Activated naive CD4-positive, alpha-beta T cell treated with anti-CD3 and anti-CD28 coated beads for 36 hours (primary cell): ENCODE measurements at places on chromosomes 1 and 21.

GRCh38 chr1:63230722-63231121, 91.6 kb upstream of the FOXD3 start:
- H3K4me3 ChIP-seq, result no peak overlapping the region
- no peaks in the 10 kb centered on the region for H3K4me1 ChIP-seq
- no peak for DNase-seq
- no peak overlapping the region for H3K27ac ChIP-seq
- H3K27me3 ChIP-seq, result peaks cover 1% of the 10 kb centered on the region
- no peaks in the 10 kb centered on the region for H3K36me3 ChIP-seq

GRCh38 chr1:112363636-112364035, 32.4 kb upstream of the CTTNBP2NL start:
- no peak for DNase-seq
- H3K27ac ChIP-seq, result no peak overlapping the region
- no peaks in the 10 kb centered on the region for H3K36me3 ChIP-seq
- peaks cover 25% of the 10 kb centered on the region for H3K27me3 ChIP-seq

DNA sequence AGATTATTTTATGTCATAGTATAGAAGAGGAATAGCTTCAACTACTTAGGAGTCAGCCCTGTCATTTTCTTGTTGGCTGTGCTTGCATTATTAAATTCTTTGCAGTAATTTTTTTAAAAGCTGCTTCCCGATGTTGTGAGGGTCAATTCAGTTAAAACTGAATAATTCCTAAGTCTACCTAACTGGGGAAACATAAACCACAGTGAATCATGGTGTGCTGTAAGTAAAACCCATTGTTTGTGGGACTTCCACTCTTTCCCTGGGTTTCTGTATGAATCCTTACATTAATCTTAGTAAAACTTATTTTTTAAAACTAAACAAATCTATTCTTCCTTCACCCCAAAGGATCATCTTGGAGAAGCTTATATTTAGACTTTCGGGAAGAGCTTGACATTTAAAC, 4.4 kb downstream of the SUCO start:
- H3K4me1 ChIP-seq, result peaks cover 58% of the 10 kb centered on the region
- H3K4me3 ChIP-seq, result no peak overlapping the region
- no peaks in the 10 kb centered on the region for H3K27me3 ChIP-seq
- no peak for DNase-seq

- no peaks in the 10 kb centered on the region for H3K4me1 ChIP-seq
- H3K36me3 ChIP-seq, result no peaks in the 10 kb centered on the region
- no peak overlapping the region for H3K27ac ChIP-seq
- H3K4me3 ChIP-seq, result no peak overlapping the region
- peaks cover 3% of the 10 kb centered on the region for H3K27me3 ChIP-seq
- DNase-seq, result no peak
These were observed 110.1 kb downstream of the FOXD2 start for GRCh38 chr1:47547753-47548573.

GRCh38 chr1:224170748-224171478, 12.1 kb upstream of the DEGS1 start:
- no peak overlapping the region for H3K4me3 ChIP-seq
- H3K27ac ChIP-seq, result no peak overlapping the region
- peaks cover 36% of the 10 kb centered on the region for H3K4me1 ChIP-seq
- H3K27me3 ChIP-seq, result no peaks in the 10 kb centered on the region
- H3K36me3 ChIP-seq, result peaks cover 4% of the 10 kb centered on the region
- DNase-seq, result no peak

DNA sequence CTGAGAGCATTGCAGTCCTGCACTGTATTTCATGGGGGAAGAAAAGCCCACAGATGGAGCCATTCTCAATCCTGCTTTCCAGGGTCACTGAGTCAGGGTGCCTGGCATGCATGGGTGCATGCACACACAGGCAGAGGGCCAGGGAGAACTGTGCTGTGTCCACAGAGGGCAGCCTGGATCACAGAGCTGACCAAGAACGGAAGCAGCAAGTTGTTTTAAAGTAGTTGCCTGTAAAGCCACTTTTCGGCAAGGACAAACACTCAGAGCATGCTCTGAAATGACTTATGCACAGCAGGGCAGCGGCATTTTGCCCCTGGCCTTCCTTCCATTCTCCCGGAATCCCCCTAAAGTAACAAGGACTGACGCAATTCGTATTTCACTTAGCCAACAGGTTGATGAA, 3.6 kb downstream of the ERG start:
- no peak overlapping the region for H3K27ac ChIP-seq
- peaks cover 43% of the 10 kb centered on the region for H3K27me3 ChIP-seq
- no peaks in the 10 kb centered on the region for H3K4me1 ChIP-seq
- H3K36me3 ChIP-seq, result no peaks in the 10 kb centered on the region
- no peak overlapping the region for H3K4me3 ChIP-seq
- DNase-seq, result no peak

DNA sequence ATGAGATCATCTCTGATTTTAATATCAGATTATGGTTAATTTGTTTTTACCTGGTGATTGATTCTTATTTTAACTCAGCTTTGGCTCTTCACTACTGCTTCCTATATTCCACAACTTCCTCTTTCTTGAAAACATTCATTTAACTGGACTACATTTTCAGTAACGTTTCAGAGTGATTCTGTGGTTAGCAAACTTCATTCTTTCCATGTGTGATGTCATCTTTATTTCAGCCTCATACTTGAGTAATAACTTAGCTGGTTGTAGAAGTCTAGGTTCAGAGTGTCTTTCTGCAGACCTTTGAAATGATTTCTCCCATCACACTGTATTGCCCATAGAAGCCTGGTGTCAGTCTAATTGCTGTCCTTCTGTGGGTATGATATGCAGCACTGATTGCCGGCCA, 36.0 kb upstream of the SLC35F3 start:
- no peak overlapping the region for H3K27ac ChIP-seq
- DNase-seq, result no peak
- no peaks in the 10 kb centered on the region for H3K36me3 ChIP-seq
- H3K4me3 ChIP-seq, result no peak overlapping the region

DNA sequence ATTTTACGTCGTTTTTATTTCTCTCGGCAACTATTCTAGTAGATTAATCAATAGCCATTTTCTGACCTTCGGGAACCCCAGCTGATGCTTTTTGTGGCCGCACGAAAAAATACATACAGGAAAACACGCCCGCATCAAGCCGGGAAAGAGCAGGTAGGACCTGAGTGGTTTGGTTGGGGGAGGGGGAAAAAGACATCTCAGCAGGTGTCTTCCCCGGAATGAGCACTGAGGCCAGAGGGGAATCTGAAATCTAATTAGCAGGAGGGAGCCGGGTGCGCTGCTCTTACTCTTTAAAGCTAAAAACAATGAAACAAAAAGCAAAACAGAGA, 618 bp upstream of the FOXD3 start:
- no peak for DNase-seq
- H3K27me3 ChIP-seq, result peaks cover 66% of the 10 kb centered on the region
- H3K36me3 ChIP-seq, result peaks cover 6% of the 10 kb centered on the region
- H3K4me1 ChIP-seq, result peaks cover 44% of the 10 kb centered on the region
- peak overlapping the region; percentile 72 for H3K4me3 ChIP-seq

- no peak for DNase-seq
- peaks cover 17% of the 10 kb centered on the region for H3K4me1 ChIP-seq
- peaks cover 25% of the 10 kb centered on the region for H3K36me3 ChIP-seq
- H3K27ac ChIP-seq, result no peak overlapping the region
These were observed 27.0 kb upstream of the IER5 start for GRCh38 chr1:181061487-181061886.
